ENCODE measurements at places on chromosomes 11 and 22.

- no peak for DNase-seq
Measured at GRCh38 chr11:21514316-21514715, 678.6 kb upstream of the ANO5 start.

DNA sequence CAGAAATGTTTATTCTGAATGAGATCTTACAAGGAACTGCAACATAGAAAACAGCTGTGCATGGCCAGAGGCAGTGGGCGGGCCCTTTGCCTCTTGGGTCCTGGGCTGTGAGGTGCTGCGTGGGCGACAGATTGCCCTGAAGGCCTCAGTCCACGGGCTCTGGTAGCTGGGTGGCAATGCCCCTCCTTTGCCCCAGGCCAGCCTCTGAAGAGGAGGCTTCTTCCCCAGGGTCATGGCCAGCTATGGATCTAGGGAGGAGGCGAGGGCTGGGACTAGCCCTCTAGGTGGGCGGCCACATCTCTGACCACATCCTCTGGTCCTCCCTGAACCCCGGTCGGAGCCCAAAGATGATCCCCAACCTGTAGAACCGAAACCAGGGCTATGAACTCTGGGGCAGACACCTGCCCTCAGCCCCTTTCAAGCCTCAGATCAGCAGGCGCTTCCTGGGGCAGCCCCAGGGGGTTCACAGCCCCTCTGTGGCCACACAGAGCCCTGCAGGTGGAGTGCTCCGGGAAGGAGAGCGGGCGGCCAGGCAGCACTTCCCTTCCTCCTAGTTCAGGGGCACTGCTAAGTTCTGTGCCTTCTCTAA is 6.6 kb upstream of the CDC42BPG start:
- DNase-seq, result no peak

DNA sequence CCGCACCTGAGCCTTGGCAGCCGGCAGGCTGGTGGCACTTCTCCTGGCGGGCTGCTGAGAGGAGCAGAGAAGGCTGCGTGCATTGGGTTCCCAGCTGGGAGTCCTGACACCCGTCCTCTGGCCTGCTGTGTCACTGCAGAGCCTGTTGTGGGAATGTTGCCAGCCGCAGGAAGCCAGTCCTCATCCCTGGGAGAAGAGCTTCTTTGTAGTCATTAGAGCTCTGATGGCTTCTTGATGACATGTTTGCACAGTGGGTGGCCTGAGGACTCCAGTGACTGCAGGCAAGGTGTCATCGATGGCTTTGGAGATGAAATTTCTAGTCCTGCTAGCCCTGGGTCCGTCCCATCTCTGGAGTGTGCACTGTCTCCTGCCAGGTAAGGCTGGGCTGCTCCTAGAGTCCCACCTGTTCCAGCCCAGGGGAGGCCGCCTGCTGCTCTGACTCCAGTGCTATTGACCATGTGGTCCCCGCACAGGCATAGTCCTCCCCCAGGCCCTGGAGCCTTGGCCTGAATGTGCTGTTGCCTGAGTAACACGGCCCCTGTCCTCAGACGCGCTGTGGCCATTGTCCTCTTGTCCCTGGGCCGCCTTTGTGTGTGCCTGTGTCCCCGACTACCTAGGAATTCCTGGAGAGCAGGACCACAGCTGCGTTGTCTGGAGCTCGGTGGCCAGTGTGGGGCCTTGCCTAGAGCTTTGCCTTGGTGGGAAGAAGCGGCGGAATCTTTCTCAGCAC is 129.2 kb downstream of the CACNA1I start:
- DNase-seq, result no peak

- no peak for DNase-seq
Measured at GRCh38 chr11:15471895-15472799, 357.4 kb downstream of the INSC start.

- peak; percentile 49 for DNase-seq
Measured at GRCh38 chr11:235609-235996, 539 bp downstream of the SIRT3 start.

GRCh38 chr11:133163463-133164419 is 368.6 kb downstream of the OPCML start:
- no peak for DNase-seq

DNA sequence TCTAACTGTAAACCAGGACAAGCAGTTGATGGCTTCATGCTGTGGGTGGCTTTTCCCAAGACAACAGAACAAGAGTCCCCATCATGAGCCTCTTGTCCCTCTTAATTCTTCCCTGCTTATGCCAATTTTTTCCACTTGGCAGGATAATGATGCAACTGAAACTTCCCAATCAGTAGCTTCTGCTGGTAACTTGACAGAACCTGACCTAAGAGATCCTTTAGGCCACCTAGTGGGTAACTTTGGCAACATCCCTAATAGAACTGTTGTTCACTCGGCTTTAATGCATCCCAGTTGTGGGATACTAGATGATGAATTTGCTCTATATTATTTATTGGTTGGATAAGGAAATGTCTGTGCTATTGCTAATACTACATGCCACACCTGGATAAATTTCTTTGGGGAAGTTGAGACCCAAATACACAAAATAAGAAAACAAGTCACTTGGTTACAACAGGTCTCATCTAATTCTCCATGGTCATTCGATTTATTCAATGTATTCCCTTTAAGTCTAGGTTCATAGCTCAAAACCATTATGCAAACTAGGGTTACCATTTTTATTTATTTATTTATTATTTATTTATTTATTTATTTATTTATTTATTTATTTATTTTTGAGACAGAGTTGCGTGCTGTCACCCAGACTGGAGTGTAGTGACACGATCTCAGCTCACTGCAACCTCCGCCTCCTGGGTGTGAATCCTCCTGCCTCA is 41.4 kb upstream of the NFAM1 start:
- DNase-seq, result no peak

- DNase-seq, result no peak
Measured at GRCh38 chr11:71334191-71334590, 81.8 kb upstream of the SHANK2 start.

DNA sequence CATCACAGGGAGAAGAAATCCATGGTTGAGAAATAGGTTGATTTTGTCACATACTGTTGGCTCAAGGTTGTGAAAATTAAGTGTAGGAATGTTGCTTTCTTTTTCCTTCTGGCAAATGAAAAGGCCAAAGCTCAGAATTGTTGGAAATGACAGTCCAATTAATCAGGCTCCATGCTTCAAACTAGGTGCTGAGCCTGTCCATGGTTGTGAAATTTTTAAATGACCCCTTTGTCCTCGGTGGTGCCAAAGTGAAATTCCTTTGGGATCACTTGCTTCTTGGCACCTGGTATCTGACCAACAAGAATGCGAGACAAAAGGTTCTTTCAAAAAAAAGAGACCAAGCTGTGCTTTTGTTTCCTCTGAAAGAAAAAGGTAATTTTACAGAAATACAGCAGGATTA is 451.9 kb downstream of the ETS1 start:
- no peak for DNase-seq

DNA sequence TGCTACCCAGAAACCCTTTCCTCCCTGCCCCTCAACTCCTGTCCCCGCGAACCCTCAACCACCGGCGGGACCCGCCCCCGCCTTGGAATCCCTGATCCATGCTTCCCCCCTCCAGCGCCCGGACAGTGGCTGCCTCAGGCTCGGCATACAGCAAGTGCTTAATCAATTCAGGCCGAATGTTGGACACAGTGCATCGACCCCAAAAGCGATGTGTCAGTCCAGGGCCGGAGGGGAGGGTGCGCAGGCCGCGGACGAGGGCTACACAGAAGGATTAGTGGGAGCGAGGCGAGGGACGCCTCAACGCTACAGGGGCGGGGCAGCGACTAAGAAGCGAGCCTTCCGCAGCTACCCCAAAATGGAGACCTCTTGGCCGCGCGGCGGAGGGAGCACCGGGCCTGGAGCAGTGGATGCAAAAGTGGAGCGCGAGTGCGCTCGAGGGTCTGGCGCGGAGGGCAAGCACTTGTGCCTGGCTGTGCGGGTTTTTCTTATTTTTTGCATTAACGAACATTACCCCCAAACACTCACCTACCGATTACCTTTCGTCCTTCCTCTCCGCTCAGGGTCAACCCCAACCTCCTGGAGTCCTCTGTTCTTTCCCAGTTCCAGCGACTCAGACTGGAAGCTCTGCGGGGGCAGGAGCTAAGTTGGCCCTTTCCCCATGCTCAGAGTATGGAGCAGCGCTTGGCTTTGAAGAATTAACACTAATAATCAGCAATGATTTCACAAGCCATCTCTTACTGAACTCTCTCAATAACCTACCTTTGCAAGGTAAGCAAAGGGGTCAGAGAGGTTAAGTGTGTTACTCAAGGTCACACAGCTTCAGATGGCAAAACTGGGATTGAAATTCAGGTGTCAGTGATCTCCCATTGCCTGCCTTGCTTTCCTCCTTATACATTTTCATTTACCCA is 30.0 kb upstream of the WNT11 start:
- DNase-seq, result peak; percentile 19

- DNase-seq, result no peak
Measured at GRCh38 chr22:19085233-19085718, 36.9 kb downstream of the DGCR2 start.

- DNase-seq, result no peak
Measured at GRCh38 chr11:44926036-44926435, 24.6 kb downstream of the TP53I11 start.

DNA sequence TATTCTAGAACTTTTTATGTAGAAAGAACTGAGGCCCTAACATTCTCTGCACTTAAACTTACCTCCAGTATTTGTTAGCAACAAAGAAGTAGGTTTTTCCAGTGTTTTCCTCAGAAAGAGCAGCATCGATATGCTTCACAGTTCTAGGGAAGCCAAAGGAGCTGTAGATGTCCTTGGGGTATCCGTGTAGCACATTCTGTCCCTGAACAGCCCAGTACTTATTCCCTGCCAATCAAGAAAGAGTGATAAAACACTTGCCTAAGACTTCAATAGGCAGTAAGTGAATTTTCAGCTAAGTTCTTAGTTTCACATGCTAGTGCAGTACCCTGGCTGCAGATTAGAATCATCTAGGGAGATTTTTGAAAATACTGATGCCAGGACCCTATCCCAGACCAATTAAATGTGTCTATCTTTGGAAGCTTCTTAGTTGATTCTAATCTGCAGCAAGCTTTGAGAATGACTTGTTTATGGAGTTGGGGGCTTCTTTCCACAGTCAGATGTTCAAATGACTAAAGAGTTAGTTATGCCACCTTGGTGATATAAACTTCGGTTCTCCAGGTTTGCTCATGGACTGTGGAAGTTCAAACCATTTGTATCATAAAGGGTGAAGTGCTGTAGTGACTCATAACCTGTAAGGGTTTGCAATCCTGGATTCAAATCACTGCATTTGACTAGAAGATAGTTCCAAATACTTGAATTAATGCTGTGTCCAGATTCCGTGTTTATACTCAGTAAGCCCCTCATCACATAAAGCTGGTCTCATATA is 6.5 kb downstream of the MMP1 start:
- DNase-seq, result no peak

DNA sequence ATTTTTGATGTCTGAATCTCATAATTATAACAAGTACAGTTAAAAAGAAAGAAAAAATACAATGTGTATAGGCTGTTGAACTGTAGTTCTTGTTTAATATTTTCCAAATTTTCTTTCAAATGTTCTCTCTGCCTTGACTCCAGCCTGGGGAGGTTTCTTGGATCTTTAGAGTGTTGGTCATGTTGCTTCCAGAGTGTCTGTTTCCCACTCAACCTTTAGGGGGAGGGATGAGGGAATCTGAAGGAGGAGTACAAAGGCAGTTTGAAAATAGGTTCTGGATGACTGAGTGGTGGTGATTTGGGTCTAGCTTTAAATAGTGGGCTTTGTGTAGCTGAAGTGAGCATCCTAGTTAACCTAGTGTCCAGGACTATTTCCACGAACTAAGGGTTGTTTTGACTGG is 2.0 kb downstream of the CTNND1 start:
- no peak for DNase-seq

DNA sequence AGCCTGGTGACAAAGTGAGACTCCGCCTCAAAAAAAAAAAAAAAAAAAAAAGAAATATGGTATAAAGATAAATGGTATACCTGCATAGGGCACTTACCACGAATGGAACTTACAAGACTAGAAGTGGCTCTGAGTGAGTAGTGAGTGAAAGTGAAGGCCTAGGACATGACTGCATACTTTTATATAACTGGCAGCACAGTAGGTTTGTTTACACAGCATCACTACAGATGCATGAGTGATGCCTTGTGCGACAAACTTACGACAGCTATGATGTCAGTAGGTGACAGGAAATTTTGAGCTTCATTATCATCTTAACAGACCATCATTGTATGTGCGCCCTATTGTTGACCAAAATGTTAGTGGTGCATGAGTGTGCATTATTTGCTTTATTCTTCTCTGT is 17.7 kb downstream of the XRCC6 start:
- no peak for DNase-seq
